ENCODE measurements at places on chromosomes 6 and 20.
A peak's percentile ranks its signal among the peaks of the same experiment; 100 is the strongest.

DNA sequence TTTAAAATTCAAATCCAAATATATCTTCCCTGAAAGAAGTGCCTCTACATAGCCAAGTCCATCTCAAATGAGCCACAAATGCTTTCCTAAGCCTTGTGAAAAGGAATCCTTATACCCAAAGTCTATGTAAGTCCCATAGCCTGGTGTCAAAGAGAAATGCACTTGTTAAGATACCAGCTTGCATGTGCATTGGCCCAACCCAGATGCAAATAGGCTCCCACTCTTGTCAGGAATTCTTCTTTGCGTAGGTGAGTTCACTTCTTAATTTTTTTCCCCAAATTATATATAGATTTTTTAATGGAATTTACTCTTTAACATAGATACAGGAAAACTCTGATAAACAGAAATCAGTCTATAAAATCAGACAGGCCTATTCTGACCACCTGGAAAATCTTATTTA is 105.6 kb downstream of the RALGAPA2 start:
- DNase-seq, result no peak

GRCh38 chr6:135141728-135142127 is 39.4 kb upstream of the MYB start:
- DNase-seq, result no peak

GRCh38 chr6:96980142-96980541 is 55.6 kb downstream of the KLHL32 start:
- no peak for DNase-seq

GRCh38 chr6:119348096-119348747 is 1.3 kb downstream of the MAN1A1 start:
- peak; percentile 13 for DNase-seq

DNA sequence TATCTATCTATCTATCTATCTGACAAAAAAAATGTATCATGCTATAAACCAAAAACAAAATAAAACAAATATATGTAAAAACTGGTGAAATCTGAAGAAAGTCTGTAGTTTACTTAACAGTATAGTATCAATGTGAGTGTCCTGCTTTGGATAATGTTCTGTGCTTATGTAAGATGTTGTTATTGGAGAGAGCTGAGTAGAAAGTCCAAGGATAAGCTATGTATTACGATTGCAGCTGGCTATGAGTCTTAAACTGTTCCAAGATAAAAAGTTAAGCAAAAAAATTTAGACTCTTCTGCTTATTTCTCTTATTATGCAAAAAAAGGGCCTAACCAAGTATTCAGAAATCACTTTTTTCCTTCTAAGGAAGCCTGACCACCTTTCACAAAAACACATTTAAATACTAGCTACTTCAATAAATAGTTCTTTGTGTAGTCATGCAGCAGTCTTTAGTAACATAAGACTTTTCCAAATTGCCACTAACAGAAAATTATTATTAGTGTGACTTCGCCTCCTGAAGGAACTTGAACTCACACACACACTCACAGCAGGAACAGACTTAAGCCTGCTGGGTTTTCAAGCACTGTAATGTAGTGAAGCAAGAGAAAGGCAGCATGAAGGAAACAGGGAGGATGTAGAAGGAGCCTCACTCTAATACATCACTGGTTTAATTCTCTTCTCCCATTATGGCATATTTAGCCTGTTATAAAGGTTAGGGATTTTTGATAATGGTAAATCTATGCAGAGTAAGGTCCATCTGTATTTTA is 265.8 kb upstream of the GJE1 start:
- no peak for DNase-seq

- DNase-seq, result no peak
Observed at GRCh38 chr20:872855-873520, 39.5 kb downstream of the FAM110A start.

- DNase-seq, result no peak
Observed at GRCh38 chr20:31764641-31765305, 25.7 kb downstream of the TPX2 start.

DNA sequence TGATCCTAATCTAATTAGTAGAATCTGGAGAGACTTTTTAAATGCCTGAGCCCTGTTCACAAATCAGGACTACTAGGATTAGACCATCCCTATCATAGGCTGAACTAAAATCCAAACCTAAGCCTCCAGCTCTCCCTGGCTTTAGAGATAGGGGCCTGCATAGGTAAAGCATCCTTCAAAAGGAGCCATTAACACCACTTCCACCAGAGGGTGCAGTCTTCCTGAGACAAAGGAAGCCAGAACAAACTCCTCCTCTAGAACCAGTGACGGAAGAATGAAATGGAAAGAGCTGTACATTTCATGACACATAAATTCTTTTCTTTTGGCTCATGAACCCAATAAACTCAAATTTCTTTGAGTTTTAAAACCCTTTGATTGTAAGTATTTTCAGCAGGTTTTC is 291.2 kb upstream of the ADGRB3 start:
- DNase-seq, result no peak

GRCh38 chr6:7132398-7133035 is 24.8 kb downstream of the RREB1 start:
- DNase-seq, result no peak

GRCh38 chr6:105907991-105908390 is 178.1 kb upstream of the PRDM1 start:
- DNase-seq, result no peak

- DNase-seq, result no peak
Observed at GRCh38 chr6:129141499-129141898, 258.6 kb downstream of the LAMA2 start.

- DNase-seq, result no peak
Observed at GRCh38 chr20:3739926-3740451, 7.5 kb downstream of the HSPA12B start.

- no peak for DNase-seq
Observed at GRCh38 chr20:22861990-22862389, 173.1 kb upstream of the SSTR4 start.

DNA sequence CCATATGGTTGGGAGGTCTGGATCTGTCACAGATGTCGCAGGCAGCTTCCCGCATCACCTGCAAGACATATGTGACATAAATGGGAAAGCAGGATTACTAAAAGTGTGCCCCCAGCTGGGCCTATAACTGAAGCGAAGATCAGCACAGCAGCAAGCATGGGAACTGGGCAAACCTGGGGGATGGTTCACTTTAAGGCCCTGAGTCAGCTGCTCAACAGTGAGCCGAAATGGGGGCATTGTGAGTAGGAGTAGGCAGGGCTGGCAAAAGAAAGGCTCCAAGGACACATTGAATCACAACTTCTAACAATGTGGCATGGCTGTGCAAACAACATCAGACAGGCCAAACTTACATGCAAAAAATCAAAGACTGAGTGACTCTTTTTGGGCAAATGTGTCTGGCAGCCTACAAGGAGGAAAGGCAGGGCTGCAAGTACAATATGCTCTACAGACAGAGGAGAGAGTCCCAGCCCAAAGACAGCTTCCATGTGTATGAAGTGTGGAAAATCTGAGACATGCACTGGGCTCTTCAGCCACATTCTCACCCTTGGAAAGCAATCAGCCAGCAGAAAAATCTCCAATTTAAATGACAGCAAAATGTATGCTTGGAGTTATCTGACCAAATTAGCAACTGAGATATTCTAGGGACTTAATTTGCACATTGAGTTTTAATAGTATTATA is 531.0 kb upstream of the MMS22L start:
- no peak for DNase-seq

DNA sequence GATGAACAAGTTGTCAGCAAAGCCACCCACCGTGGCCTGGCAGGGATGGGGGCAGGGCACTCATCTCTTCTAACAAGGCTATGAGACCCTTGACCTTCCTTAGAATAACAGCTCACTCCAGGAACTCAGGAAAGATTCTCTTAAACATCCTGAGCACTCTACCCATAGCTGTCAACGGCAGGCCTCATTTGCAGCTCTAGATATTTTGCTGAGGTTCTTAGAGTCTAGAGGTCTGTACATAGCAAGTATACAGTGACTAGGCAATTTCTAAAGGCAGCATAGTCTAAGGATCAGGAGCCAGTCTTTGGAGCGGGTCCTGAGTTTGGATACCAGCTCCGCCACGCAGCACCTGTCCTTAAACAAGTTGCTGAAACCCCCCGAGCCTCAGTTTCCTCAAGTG is 11.7 kb downstream of the TRERF1 start:
- no peak for DNase-seq

GRCh38 chr6:109816452-109817374 is 125.6 kb downstream of the FIG4 start:
- no peak for DNase-seq

DNA sequence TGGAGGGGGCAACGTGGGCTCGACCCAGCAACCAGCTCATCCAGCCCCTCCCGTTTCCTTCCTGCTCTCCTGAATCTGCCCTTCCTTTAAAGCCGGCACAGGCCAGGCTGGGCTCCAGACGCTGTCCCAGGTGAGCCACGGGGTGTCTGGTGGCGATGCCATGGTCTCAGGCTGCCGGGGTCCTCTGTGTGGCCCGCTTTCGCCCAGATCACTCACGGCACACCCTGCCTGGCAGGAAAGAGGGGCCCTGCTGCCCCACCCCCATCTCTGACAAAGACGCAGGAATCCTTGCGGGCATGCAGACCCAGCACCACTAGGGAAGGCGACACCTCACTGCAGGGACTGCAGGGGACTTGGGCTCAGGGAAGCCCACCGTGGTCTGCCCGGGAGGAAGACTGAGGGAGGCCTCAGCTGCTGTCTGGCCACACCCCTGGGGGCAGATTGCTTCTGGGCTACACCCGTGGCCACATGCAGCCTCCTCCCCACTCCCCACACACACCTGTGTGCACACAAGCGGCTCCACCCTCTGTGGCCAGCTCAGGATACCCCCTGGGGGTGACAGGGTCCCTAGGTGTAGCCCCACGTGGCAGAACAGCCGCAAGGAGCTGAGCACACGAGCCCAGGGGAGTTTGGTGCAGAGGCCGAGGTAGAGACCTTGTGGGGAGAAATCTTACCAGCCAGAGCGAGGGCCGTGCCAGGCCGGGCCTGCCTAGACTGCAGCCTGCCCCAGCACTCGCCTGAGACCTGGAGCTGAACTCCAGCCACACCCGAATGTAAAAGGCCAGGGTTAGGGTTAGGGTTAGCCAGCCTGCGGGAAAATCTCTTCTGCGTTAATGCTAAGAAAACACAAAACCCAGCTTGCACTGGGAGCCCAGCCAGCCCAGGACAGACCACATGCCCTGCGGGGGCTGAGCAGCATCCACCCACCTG is 104.6 kb downstream of the DLL1 start:
- DNase-seq, result no peak

DNA sequence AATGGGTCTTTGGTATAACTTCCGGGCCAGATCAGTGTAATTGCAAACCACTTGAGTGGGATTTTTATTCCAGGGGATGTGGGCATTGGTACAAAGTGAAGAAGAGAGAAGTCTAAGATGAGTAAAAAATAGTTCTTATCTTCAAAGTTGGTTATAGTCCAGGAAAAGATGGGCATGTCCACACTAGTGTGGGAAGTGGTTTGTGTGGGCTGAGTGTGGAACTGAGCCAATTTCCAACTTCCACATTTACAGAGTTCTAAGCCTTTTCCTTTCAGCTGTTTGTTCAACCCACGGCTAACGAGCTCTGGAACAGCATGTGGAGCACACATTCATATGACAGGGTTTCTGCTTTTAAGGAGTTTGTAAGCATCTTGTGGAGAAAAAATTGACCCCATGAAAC is 72.3 kb upstream of the IFNGR1 start:
- DNase-seq, result no peak

DNA sequence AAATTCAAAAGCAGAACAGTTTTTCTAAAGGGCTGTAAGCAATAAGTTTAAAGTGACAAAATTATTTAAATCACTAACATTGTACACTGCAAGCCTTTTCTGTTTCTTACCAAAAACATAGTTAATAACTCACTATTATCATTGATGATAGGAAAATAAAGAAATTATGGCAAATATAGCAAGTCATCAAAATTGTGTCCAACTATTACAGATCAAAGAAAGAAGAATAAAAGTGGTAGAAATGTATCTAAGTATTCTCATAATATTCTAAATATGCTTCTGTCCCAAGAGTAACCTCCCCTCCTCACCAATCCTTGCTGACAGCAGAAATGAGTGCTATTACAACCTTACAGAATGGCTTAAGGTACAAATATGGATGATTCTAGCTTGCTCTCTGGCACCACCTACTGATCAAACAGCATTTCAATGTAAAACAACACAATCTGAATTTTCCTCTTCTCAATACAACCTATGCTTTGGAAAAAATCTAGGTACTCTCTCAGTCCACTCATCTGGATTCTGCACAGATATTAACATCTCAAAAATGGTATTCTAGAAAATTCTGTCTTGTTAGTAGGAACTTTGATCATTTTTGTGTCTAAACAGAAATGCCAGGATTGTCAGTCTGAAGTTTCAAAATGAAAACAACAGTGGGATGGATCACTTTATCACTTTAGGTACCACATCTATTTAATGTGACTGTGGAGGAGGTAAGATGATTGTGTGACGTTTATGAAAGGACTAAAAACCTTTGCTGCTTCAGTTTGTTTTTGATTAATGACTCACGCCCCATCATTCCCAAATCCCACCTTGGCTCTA is 40.9 kb downstream of the ZFP64 start:
- DNase-seq, result no peak
